ENCODE measurements at places on chromosomes 16 and 17.

DNA sequence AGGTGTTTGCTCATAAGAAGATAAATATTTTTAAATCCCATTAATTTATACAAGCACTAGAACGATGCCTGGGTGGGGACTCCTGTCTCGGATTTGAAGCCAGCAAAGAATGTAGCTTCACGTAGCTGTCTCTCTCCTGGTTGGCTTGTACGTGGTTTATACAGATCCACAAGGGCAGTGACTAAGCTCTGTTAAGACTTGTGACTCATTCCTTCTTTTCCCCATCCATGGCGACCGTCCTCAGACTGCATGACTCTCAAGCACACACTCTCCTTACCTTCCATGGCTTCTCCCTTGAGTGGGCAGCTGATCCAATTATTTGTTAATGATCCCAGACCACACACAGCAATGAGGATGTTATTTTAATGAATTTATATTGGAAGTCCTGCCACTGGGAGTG is 679.7 kb upstream of the SOX9 start:
- DNase-seq, result no peak

- DNase-seq, result no peak
Observed at GRCh38 chr16:72255786-72256185, 83.8 kb upstream of the PMFBP1 start.

GRCh38 chr16:85463672-85464382 is 149.3 kb upstream of the GSE1 start:
- DNase-seq, result no peak

DNA sequence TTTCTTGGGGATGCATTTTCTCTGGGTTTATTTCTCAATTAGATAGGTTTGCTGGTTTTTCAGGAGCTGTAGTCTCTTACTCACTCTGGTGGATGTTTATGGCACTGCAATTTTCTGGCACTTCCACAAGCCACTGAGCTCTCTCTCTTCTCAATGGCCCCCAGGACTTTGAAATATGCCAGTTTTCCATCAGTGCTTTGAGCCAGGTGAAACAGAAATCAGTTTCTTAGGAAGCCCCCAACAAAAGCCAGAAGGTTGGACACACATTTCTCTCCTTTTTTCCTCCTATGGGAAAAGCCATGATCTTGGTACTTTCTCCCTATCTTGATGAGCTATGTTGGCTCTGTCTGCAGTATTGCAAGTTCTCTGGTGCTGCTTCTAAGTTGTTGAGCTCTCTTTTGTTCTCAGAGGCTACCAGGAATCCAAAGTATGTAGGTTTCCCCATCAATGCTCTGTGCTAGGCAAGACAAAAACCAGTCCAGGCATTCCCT is 90.7 kb upstream of the SMIM36 start:
- DNase-seq, result peak; percentile 38

- DNase-seq, result no peak
Observed at GRCh38 chr17:3544365-3544764, 13.2 kb downstream of the TRPV3 start.

GRCh38 chr17:48043176-48043575 is 5.0 kb upstream of the NFE2L1 start:
- DNase-seq, result no peak

DNA sequence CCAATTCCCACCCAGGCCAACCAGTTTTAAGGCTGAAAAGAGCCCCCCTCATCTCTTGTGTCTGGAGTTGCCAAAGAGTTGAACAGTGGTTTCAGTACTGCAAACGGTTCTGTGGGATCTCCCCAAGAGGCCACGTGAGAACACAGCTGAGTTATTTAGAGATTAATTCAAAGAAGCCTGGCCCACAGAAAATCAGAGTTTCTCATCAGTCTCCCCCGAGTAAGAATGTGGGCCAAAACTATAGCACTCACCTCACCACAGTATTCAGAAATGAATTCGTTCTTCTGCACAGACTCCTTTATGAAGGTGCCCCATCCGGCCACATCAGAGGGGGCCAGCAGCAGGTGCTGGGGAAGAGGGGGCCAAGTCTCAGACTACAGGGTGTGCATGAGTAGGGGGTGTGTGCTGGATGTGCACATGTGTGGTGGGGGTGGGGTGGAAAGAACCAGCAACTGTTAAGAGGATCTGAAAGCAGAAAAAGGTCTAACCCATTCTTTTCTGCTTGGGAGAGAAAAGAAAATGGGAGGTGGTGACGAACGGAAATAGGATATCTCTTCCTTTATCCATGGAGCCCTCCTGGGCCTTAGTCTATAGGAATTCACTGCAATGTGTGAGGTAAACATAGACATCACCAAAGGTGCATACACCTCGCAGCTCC is 22.6 kb downstream of the CNTNAP1 start:
- no peak for DNase-seq

GRCh38 chr17:75348386-75349012 is 57.0 kb downstream of the GRB2 start:
- no peak for DNase-seq

DNA sequence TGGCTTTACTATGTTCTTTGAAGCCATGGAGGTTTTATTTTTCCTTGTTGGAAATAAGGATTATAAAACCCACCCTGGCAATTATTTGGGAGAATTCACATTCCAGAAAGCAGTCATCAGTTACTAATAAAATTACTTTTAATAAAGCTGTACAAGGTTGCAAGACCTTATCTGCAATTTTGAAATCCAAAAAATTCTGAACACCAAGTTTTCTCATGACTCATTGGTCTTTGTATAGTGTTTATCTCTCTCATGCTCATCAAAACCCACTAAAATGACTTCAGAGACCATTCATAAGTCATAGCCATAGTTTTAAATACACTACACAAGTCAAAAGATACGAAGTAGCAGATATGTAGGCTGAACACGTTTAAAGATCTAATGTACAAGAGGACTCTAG is 6.0 kb upstream of the KRT38 start:
- no peak for DNase-seq

- DNase-seq, result no peak
Observed at GRCh38 chr16:25542306-25542705, 149.5 kb upstream of the HS3ST4 start.

DNA sequence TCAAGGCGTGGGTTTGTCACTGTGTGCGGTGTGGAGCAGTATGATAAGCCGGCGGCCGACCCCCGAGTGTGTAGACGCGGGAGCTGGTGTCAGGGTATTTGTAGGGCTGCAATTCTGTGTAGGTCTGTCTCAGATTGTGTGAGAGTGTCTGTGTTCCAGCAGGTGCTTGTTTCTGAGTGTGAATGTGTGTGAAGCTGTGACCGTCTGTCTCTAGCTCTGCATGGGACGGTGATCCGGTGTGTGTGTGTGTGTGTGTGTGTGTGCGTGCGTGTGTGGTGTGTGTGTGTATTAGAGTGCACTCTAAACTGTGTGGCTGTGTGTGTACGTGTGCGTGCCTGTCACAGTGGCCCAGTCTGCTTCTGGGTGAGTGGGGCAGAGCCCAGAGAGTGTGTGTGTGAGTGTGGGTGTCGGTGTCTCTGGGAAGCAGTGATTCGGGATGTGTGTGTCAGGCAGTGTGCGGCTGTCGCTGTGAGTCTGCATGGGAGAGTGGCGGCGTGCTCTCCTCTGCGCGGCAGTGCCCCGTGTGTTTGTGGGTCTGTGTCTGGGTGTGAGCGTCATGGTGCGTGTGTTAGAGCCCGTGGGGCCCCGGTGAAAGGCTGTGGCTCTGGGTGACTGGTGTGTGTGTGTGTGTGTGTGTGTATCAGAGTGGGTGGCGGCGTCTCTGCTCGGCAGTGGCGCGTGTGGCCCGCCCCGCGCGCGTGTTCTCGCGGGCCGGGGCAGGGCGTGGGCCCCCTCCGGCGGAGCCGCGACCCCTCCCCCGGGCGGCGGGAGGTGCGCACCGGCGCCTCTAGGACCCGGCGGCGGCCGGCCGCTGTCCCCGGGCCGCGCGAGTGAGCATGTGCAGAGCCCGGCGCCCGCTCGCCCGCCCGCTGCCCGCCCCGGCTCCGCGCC is at the start of gene WSCD1:
Gene WSCD1 (plus strand): TSS at position 841 of the 891 bp plus-strand sequence. CDS start 10,280 bp downstream, outside the sequence.
- peak; percentile 8 for DNase-seq

- no peak for DNase-seq
Observed at GRCh38 chr17:82461827-82462524, 3.4 kb downstream of the NARF start.

GRCh38 chr16:9327253-9327652 is 235.8 kb downstream of the HAPSTR1 start:
- DNase-seq, result no peak

DNA sequence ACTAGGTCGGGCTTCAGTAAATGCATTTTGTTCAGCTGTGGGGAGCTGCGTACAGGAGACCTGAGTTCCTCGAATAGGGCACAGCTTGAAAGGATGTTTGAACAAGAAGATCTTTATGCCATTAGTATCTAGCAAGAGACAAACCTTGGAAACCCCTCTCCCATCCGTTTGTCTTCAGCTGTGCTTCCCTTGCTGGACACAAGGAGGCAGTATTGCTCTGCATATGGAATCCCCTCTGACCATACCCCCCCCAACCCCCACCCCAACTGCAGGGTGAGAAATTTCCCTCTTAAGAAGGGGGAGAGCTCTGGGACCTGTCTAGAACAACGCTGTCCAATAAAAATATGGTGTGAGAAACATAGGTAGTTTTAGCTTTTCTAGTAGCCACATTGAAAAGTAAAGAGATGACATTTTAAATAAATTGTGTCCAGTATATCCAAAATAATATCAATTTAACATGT is 1.6 kb downstream of the MRM1 start:
- DNase-seq, result no peak

GRCh38 chr16:23771642-23772041 is 16.8 kb downstream of the CHP2 start:
- no peak for DNase-seq

DNA sequence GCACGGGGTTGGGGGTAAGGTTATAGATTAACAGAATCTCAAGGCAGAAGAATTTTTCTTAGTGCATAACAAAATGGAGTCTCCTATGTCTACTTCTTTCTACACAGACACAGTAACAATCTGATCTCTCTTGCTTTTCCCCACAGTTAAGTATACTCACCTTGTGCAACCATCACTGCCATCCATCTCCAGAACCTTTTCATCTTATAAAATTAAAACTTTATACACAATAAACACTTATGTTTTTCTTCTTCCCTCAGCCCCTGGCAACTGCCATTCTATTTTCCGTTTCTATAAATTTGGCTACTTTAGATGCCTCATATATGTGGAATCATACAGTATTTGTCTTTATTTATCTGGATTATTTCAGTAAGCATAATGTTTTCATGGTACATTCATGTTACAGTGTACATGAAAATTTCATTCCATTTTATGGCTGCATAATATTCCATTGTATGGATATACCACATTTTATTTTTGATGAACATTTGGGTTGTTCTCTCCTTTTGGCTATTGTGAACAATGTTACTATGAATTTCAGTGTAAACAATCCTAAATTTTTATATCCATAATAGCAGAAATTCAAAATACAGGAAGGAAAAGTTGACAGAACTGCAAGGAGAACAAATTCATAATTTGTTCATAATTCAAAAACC is 25.7 kb upstream of the FA2H start:
- no peak for DNase-seq

DNA sequence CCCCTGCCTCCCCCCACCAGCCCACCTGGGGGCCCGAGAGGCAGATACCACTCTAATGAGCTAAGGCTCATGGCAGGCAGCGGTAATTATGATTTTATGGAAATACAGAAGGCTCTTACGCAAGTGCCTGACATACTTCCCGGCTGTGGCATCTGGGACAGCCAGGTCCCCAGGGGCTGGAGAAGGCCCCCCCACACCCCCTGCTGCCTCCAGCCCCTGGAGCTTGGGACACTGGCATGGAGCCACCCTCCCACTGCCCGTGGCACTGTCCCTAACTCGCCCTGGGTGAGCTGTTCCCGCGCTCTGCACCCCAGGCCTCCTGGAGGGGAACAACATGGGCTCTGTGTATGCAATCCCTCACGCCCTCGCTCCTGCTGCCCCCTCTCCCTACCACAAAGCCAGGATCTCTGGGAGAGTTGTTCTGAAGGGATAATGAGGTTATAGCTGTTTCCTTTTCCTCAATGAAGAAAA is 5.4 kb upstream of the STAC2 start:
- no peak for DNase-seq

DNA sequence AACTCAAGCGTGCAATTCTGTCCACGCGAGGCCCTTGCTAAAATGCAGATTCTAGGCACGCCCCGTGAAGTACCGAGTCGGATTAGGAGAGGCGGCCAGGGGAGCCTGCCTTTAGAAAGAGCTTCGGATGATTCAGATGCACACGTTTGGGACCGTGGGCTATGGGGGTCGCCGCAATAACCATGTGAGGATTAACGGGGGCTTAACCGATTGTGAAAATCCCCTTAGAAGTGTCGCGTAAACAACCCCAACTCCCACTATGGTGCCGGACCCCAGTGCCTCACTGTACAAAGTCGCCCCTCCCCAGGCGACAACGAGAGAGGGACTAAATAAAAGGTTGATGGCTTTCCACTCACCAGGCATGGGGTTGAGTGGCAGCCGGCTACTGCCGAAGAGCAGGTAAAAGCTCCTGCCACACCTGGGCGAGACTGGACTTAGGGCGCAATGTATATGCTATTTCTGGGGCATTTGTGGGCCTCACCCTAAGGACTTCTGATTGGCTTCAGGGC is 635 bp upstream of the SP2 start:
- peak; percentile 49 for DNase-seq

DNA sequence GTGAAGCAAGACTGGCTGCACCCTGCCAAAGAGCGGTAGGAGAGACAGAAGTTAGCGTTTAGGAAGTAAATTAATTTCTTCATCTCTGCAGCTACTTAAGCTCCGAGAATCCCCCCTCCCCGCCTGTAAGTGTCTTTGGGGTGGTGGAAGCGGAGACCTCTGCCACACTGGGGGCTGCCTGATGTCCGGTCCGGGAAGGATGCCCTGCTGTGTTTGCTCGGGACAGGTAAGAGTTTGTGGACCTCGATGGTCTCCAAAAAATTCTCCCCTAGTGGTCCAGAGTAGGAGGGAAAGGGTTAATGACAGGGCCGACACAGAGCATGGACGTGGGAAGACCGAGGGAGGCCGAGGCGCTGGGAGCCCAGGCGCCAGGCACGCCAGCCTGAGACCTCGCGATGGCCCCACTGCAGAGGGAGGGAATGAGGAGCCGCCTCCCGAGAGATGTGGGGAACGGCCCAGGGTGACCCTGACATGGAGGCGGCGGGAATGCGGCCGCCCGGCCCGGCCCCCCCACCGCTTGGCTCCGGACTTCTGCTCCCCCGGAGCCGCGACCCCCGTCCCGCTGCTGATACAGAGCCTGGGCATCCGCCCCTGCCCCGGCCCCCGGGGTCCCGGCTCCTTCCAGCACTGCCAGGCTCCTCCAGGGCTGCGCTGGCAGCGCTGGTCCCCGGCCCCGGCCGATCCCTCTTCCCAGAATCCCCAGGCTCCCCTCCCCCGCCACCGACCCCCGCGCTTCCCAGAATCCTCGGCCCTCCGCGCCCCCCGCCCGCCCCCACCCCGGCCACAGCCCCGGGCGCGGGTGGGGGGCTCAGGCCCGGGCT is 680 bp downstream of the ZNF629 start:
- peak; percentile 68 for DNase-seq

DNA sequence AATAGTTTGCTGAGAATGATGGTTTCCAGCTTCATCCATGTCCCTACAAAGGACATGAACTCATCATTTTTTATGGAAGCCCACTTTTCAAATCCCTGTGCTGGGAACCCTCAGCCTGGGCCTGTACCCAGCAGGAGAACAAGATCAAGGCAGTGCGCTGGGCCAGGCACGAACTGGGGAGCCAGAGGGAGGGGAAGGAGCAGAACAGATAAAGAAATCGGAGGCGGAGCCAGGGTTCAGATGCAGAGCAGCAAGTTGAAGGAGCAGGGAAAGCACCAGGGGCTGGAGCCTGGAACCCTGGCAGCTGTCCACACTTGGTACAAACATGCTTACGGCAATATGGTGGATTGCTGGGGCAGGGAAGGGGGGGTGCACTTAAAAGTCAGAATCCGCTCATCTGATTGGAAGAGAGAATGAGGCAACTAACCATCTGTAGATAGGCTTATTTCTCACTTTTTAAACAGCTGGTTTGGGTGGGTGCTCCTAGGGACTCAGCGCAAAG is 107.5 kb downstream of the NOG start:
- no peak for DNase-seq

GRCh38 chr16:81641395-81642106 is 137.5 kb upstream of the PLCG2 start:
- DNase-seq, result no peak
